ENCODE measurements at places on chromosomes 1 and 21.

DNA sequence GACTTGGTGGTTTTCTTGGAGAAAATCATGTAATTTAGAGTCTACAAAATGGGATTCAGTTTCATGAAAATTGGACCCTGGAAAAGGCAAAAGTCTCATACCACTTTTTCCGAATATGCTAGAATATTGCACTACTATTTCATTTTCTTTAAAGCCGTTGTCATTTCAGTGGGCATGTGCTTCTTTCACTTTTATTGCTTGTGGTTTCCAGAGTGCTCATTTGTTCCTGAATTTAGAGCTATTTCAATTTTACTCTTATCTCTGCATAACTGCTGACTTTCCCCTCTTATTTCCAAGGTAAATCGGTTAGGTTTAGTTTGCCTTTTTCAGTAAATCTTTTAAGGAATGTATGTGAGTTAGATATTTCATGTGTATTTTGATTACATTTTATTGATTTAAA lies 11.6 kb downstream of the HHAT start:
- peaks cover 25% of the 10 kb centered on the region for H3K4me1 ChIP-seq
- H3K27me3 ChIP-seq = no peaks in the 10 kb centered on the region
- no peak for DNase-seq
- H3K36me3 ChIP-seq = no peaks in the 10 kb centered on the region

DNA sequence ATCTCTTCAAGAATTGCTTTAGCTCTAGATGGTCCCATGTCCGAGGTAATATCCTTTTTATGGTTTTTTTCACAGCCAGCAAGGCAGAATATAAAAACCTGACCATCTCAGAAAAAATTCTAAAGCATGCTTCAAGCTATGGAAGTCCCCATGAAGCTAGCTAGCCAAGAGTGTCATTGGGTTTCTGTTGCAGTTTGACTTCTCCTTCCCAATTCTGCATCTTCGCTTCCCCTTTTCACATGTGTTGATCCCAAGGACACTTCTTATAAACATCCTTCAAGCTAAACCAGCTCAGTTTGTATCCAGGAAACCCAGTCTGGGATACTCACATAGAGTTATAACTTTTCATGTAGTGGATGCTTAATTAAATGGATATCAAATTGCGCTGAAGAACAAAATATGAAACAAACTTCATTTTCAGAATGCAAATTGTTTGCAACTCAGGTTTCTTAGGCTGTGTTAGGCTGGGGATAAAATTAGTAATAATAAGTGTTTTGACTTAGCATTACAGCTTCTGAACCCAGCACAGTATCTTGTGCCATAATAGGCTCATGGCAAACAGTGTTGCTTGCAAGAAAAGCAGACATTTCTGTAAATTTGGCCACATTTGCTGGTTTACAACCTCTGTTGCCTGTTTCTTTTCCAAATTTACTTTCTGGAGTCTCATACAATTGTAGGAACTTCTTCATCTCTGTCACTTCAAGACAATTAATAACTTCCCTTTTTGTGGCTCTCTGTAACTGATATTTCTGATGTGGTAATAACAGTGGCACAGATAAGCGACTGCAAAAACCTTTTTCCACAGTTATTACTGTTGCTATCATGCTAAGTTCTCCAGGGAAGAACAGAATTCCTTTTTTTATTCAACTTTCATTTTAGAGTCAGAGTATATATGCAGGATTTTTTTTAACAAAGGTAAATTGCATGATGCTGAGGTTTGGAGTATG lies 53.2 kb downstream of the NCAM2 start:
- no peaks in the 10 kb centered on the region for H3K36me3 ChIP-seq
- no peak overlapping the region for H3K4me3 ChIP-seq
- H3K4me1 ChIP-seq = no peaks in the 10 kb centered on the region
- no peak overlapping the region for H3K27ac ChIP-seq

GRCh38 chr1:31051611-31052010 lies 13.9 kb downstream of the PUM1 start:
- H3K27ac ChIP-seq = no peak overlapping the region
- H3K4me3 ChIP-seq = no peak overlapping the region
- H3K4me1 ChIP-seq = peaks cover 71% of the 10 kb centered on the region

DNA sequence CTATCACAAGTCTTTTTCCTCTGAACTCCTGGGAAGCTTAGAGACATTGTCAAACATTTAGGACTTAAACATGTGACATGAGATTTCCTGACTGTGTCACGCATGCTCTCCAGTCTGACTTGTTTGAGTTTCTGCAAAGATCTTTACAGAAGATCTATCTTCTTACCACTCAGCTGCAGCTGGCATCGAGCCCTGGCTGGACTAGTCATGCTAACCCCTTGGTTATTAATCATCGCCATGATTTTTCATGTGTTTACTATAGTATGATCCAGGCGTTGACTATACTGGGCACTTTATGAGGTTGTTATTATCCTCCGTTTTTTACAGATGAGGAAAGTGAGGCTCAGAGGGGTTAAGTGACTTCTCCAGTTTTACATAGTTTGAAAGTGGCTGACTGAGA lies 18.1 kb upstream of the IRF2BP2 start:
- DNase-seq = no peak
- H3K27ac ChIP-seq = no peak overlapping the region
- H3K27me3 ChIP-seq = no peaks in the 10 kb centered on the region
- H3K4me1 ChIP-seq = no peaks in the 10 kb centered on the region
- no peaks in the 10 kb centered on the region for H3K36me3 ChIP-seq

DNA sequence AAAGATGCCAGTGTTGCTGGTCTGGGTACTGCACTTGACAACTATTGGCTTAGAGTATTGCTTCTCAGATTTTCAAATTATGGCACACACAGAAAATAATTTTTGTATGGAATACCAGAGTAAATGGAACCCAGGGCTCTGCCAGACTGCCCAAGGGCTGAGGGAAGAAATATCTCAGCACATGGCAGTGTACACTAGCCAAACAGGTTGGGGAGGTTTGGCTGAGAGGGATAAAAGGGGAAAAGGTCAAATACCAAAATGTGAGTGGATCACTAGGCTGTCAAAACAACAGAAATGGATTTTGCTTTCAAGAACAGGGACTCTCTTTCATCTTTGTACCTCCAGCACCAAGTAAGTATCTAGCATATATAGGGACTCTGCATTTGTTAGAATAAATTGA lies 3.0 kb upstream of the RGS8 start:
- peaks cover 13% of the 10 kb centered on the region for H3K27me3 ChIP-seq
- H3K27ac ChIP-seq = no peak overlapping the region
- DNase-seq = no peak
- H3K4me3 ChIP-seq = no peak overlapping the region
- no peaks in the 10 kb centered on the region for H3K36me3 ChIP-seq

- H3K27me3 ChIP-seq = no peaks in the 10 kb centered on the region
- H3K27ac ChIP-seq = no peak overlapping the region
- H3K4me3 ChIP-seq = no peak overlapping the region
- peaks cover 7% of the 10 kb centered on the region for H3K4me1 ChIP-seq
- no peaks in the 10 kb centered on the region for H3K36me3 ChIP-seq
- DNase-seq = no peak
These were observed 153.6 kb downstream of the HIVEP3 start for GRCh38 chr1:41765152-41765551.

DNA sequence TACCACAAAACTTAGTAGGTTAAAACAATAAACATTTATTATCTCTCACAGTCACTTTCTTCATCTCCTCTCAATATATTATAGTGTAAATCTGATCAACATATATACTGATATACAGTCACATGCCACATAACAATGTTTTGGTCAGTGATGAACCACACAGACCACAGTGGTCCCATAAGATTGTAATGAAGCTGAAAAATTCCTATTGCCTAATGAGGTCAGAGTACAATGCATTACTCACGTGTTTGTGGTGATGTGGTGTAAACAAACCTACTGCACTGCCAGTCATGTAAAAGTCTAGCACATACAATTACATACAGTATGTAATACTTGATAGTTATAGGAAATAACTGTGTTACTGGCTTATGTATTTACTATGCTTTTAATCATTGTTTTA lies 30.1 kb downstream of the OLFML3 start:
- H3K36me3 ChIP-seq = no peaks in the 10 kb centered on the region
- H3K27ac ChIP-seq = no peak overlapping the region
- no peak for DNase-seq
- H3K4me1 ChIP-seq = no peaks in the 10 kb centered on the region

- no peaks in the 10 kb centered on the region for H3K36me3 ChIP-seq
- no peak overlapping the region for H3K27ac ChIP-seq
- H3K27me3 ChIP-seq = no peaks in the 10 kb centered on the region
- peaks cover 15% of the 10 kb centered on the region for H3K4me1 ChIP-seq
These were observed 7.1 kb downstream of the CLIC4 start for GRCh38 chr1:24752305-24752704.

DNA sequence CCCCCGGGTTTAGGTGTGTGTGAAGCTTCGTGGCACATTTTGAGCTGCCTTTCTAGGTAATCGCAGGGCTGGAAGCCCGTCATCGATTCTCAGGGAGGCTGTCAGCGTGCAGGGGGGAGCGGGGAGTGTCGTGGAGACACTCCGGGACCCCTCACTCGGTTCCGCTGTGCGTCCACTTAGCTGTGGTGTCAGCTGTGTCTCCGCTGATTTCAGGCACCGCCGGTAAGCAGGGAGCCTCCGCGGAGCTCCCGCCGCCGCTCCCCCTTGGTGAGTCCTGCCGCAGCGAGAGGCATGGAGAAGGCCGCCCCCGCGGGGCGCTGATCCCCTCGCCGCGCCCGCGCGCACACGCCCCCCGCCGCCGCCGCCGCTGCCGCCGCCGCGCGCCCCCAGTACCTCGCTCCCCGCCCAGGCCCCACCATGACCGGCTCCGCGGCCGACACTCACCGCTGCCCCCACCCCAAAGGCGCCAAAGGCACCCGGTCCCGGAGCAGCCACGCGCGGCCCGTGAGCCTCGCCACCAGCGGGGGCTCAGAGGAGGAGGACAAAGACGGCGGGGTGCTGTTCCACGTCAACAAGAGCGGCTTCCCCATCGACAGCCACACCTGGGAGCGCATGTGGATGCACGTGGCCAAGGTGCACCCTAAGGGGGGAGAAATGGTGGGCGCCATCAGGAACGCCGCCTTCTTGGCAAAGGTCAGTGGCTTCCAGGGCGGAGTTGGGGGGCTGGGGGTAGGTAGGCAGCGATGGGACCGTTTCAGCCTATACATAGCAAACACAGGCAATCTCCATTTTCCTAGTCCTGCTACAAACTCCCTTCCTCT lies 995 bp downstream of the VASH2 start:
- DNase-seq = peak; percentile 9
- peaks cover 47% of the 10 kb centered on the region for H3K27me3 ChIP-seq
- peaks cover 8% of the 10 kb centered on the region for H3K4me1 ChIP-seq
- H3K27ac ChIP-seq = no peak overlapping the region
- peak overlapping the region; percentile 77 for H3K4me3 ChIP-seq

- H3K27me3 ChIP-seq = peaks cover 4% of the 10 kb centered on the region
- no peak overlapping the region for H3K4me3 ChIP-seq
- no peaks in the 10 kb centered on the region for H3K4me1 ChIP-seq
- H3K27ac ChIP-seq = no peak overlapping the region
These were observed 243.6 kb downstream of the TM2D1 start for GRCh38 chr1:61481315-61481715.

- peaks cover 43% of the 10 kb centered on the region for H3K27me3 ChIP-seq
- H3K27ac ChIP-seq = no peak overlapping the region
- DNase-seq = peak; percentile 56
- H3K4me3 ChIP-seq = no peak overlapping the region
- peaks cover 12% of the 10 kb centered on the region for H3K4me1 ChIP-seq
These were observed 160.2 kb upstream of the COA6 start for GRCh38 chr1:234212764-234213657.

DNA sequence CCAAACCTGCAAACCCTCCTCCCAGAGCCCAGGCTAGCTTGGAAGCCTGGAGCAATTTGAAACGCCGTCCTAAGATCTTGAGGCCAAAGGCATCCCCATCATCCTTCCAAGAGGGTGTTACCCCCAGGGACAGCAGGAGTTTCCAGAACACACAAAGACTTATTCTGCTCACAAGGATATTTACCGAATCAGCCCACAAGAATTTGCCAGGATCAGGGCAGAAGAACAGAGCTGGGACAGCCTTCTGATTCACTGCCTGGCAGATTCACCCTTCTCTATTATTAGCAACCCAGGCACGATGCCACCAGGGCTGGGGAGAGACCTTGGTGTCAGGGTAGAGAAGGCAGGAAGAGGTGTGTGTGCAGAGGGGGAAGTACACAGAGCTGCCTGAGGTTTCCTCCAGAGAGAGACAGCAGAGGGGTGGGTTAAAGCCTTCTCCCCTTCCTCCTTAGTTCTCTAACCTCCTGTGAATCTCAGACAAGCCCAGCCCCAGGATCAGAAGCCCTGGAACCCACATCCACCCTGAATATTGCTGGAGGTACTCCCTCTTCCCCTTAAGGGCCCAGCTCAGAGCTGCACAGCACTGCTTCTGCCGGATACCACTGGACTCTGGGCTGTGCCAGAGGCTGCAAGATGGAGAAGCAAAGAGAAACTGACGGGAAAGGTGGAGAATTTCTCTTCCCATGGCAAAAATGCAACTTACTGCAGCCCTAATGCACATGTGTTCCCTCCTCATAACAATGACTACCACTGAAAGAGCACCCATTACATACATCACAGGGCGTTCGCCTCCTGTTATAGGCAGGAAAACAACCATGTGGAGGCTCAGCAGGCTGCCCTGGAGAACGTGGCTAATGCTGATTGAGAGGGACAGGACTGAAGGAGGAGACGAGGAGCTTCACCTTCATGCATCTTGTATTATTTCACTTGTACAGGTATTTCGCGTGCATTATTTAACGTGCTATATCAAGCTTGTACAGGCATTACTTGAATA lies 61.8 kb downstream of the ITPKB start:
- H3K27me3 ChIP-seq = no peaks in the 10 kb centered on the region
- H3K4me1 ChIP-seq = peaks cover 90% of the 10 kb centered on the region
- peaks cover 11% of the 10 kb centered on the region for H3K36me3 ChIP-seq
- DNase-seq = peak; percentile 92
- H3K4me3 ChIP-seq = peak overlapping the region; percentile 65
- H3K27ac ChIP-seq = peak overlapping the region; percentile 92

- no peaks in the 10 kb centered on the region for H3K27me3 ChIP-seq
- no peak overlapping the region for H3K4me3 ChIP-seq
- DNase-seq = no peak
- no peaks in the 10 kb centered on the region for H3K4me1 ChIP-seq
These were observed 255.1 kb upstream of the RAB4A start for GRCh38 chr1:229015806-229016205.

GRCh38 chr1:238558156-238558555 lies 667.4 kb upstream of the ZP4 start:
- no peaks in the 10 kb centered on the region for H3K27me3 ChIP-seq
- no peak overlapping the region for H3K27ac ChIP-seq
- DNase-seq = no peak
- H3K36me3 ChIP-seq = no peaks in the 10 kb centered on the region

DNA sequence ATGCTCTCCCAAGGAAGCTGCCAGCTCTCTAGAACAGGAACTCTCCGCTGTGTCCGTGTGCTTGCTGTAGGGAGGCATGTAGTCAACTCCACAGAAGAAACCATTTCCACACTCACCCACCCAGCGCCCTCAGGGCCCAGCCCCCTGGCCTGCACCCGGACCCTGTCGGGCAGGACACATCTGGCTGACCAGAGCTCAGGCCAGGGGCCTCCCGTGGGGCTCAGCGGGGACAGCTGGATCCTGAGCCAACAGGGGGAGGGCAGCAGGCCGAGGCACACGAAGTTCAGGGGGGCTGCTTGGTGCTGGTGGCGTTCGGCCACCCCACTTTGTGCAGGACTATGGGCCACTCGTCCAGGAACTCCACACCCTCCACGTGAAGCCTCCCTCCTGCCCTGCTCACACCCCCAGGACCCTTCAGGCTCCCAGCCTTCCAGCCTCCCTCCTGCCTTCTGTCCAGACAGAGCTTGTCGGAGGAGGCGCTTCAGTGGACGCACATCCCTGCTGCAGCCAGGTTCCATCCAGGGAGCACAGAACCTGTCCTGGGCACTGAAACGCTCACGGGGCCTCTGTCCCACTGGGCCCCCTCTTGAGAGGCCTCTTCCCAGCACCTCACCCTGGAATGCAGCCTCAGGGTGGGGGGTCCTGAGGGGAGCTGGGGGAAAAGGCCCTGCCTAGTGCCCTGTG lies 15.0 kb upstream of the FAAP20 start:
- H3K4me3 ChIP-seq = no peak overlapping the region
- H3K36me3 ChIP-seq = no peaks in the 10 kb centered on the region
- H3K4me1 ChIP-seq = peaks cover 8% of the 10 kb centered on the region
- DNase-seq = no peak
